Endodermal cell (in vitro differentiated cells): ENCODE measurements at places on chromosomes 13 and 19.

GRCh38 chr13:46004491-46004890 lies 48.1 kb downstream of the ZC3H13 start:
- no peak for DNase-seq

DNA sequence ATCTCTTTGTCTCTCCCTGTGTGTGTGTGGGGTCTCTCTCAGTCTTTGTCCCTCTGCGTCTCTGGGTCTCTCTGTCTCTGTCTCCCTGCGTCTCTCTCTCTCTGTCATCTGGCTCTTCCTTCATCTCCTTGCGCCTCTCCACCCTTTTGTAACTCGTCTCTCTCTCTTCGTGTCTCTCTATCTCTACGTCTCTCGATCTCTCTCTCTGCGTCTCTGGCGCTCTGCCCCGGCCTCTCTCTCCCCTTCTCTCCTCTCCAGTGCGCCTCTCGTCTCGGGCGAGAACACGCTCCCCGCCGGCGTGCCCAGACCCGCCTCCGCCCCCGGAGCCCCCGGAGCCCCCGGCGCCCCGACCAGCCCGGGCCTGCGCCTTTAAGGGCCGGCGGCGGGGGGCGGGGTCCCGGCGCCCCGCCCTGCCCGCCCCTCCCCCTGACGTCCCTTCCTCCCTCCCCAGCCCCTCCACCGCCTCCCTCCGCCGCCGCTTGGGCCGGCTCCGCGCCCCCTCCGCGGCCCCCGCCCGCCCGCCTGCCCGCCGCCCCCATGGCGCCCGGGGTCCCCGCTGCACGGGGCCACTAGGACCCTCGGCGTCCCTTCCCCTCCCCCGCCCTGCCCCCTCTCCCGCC lies at the start of gene MARK4:
TSS of gene MARK4 (plus strand) at position 440 of the 620 bp plus-strand sequence. CDS start 318 bp downstream, outside the sequence.
- DNase-seq, result peak; percentile 82

DNA sequence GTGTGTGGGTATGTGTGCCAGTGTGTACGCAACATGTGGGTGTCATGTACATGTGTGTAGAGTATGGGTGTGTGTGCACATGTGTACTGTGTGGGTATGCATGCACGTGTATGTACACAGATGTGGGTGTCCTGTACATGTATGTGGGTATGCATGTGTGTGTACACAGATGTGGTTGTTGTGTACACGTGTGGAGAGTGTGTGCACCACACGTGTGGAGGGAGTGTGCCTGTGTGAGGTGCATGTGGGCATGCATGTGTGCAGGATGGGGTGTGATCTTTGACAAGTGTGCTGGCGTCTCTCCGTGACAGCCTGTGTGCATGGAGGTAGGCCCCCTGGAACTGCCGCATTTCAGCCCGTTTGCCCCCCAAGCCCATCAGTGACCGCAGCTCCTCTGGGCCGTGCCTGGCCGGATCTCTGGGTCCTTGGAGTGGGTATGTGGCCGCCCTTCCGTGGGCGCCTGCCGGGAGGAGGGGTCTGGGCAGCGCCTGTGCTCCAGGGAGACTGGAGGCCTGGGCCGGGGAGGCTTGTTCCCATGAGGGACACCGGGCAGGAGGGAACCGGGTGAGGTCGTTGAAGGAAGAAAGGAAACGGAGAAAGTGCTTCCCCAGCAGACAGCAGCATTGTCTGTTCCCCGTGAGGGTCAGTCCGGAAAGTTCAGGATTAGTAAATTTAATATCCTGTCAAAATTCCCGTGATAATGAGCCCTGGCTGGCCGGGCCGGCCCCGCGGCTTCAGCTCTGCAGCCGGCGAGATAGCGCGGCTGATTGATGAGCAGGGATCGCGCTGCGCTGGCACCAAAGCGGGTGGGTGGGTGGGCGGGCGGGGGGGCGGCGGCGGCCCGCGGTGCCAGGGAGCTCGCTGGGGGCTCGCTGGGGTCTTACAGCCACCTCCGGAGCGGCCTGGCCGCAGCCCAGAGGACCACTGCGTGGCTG lies 91.1 kb upstream of the SOX1 start:
- DNase-seq, result no peak

GRCh38 chr19:47158879-47159503 lies 28.4 kb downstream of the SAE1 start:
- no peak for DNase-seq

GRCh38 chr13:48942131-48942530 lies 33.6 kb upstream of the FNDC3A start:
- DNase-seq, result no peak

DNA sequence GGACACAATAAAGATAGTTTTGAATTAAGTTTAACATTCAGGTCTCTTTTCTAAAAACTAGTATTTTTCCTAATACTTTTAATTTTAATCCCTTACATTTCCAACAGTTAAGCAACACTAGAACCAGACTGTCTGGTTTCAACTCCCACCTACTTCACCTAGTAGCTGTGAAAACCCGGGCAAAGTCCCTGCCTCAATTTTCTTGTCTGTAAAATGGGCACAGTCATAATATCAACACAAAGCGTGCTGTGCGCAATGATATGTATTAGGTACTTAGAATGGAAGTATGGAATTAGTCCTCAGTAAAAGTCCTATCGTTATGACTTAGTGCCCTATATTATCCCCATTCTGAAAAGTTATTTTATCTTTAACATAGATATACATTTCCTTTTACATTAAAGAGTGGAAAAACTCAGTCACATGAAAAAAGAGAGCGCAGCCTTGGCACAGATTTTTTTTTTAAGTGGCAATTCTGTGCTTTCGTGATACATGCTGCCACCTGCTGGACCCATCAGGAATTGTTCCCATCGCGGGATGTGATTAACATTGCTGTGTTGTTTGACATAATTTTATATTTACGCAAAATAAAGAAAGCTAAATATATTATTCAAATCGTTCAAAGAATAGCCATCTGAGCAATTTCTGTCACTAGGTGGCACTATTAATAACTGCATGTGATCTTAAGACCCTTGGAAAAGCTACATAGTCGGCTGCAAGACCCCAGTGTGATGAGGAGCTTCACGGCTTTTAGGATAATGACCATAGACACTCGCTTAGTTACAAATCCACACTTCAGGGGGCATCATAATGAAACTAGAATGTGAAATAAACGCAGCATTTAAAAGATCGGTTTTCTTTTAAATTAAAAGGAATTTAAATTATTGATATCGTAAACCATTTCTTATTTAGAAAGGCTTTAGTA lies 59.9 kb downstream of the LIG4 start:
- DNase-seq, result peak; percentile 83

DNA sequence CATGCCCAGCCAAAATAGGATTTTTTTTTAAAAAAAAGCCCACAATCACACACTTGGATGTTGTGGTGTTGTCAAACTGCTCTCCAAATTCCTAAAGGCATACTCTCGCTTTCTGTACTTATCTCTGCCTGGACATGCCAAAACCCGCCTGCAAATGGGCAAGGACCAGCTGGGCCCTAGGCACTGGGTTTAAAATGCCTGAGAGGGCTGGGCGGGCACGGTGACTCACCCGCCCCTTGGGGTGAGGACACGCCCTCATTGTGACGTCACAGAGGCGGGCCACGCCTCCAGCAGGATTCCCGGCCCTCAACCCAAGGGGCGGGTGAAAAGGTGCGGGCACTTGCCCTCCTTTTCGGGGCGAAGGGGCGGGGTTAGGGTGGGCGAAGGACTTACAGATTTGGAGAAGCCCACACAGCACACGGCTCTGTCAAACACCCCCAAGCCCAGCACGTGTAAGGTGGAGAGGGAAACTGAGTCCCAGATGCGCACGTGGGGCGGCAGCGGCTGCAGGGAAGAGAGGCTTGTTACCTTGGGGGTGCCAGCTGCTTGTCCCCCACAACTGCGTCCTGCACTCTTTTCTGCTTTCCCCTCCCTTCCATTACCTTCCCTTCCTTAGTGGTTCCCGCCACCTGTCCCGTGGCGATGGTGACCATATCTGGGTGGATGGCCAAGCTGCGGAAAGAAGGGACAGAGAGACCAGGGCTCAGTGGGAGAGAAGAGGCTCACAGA lies 6.6 kb downstream of the EML2 start:
- DNase-seq, result peak; percentile 98

- no peak for DNase-seq
Measured at GRCh38 chr19:18796239-18796638, 5.1 kb upstream of the COMP start.

DNA sequence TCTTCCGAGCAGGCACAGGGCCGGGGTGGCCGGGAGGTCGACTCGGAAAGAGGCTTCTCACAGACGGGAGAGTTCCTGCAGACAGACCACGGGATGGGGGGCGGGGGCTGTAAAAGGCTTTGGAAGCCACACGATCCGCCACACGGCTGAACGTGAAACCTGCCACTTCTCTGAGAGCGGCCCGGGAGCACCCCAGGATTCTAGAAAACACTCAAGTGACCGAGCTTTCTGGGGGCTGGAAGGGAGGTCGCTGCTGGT lies 15.6 kb upstream of the SLC39A3 start:
- no peak for DNase-seq

GRCh38 chr13:33137721-33138120 lies 121.5 kb downstream of the KL start:
- no peak for DNase-seq

DNA sequence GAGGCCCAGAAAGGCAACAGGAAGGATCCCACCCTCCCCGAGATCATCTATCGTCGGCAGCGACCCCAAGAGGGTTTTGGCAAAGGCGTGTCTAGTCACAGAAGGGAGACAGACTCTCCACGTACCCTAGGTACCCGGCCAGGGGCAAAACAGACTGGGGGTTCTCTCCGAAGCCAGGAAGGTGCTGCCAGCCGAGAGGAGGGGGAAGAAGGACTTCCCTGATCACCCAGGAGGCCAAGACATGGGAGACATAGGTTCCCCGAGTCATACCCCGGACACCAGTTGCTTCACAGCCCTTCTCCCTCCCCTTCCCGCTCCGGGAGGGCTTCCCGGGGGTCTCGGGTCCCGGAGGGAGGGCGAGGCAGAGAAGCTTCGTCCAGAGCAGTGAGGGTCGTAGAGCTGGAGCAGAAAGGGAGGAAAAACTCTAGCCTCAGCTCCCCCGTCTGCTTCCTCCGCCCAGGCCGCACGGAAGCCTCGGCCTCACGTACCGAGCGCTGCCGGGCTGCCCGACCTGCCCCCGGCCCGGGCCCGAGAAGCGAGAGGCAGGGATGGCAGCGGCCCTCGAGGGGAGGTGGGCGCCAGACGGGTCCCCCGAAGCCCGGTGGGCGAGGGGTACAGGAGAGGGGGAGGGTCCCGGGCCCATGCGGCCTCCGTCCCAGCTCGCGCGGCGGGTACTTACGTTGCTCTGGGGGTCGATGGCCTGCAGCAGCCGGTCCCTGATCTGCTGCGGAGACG lies 644 bp downstream of the MED26 start:
- DNase-seq, result peak; percentile 56

- DNase-seq, result no peak
Measured at GRCh38 chr19:39768334-39768733, 10.3 kb upstream of the LEUTX start.

GRCh38 chr19:16446108-16446723 lies 25.6 kb downstream of the EPS15L1 start:
- no peak for DNase-seq
